ENCODE measurements at places on chromosomes 7 and 10. TPM values are rescaled to one million over a fixed set of nuclear protein-coding genes. Genes with fewer than 3 reads are reported as not detected.

GRCh38 chr10:46520941-46521340 is 35.5 kb downstream of the GPRIN2 start:
- H3K27ac ChIP-seq, result peak overlapping the region; percentile 55
- peaks cover 45% of the 10 kb centered on the region for H3K4me1 ChIP-seq
- DNase-seq, result peak; percentile 82
- H3K27me3 ChIP-seq, result no peaks in the 10 kb centered on the region
- no peak overlapping the region for H3K4me3 ChIP-seq

- no peak overlapping the region for H3K27ac ChIP-seq
- H3K27me3 ChIP-seq, result no peaks in the 10 kb centered on the region
- H3K4me1 ChIP-seq, result no peaks in the 10 kb centered on the region
- H3K36me3 ChIP-seq, result no peaks in the 10 kb centered on the region
- DNase-seq, result no peak
- no peak overlapping the region for H3K4me3 ChIP-seq
Observed at GRCh38 chr7:4616116-4616515, 66.0 kb upstream of the FOXK1 start.

DNA sequence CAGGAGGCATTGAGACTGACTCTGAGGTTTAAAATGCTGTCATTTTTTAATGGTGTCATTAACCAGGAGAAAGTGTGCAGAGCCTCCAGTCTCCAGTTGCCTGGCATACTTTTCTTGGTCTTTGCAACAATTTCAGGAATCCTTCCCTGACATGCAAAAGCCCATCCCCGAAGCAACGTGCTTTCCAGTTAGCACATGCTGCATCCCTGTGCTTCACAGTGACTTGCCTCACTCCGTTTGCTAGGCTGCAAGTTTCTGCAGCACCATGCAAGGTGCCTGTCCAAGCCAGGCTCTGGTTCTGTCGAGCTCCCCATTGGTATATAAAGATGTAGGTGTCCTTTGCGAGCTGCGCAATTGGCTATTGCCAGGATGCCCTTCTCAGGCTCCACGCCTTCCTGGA is 135.0 kb downstream of the GALNT17 start:
- no peak overlapping the region for H3K27ac ChIP-seq
- H3K36me3 ChIP-seq, result no peaks in the 10 kb centered on the region
- no peak overlapping the region for H3K4me3 ChIP-seq

The FGFBP3 gene
- total RNA-seq, result 0.53 TPM

The OAT gene
- 99.4 TPM for total RNA-seq

The ARHGEF35 gene
- total RNA-seq, result not detected

GRCh38 chr7:10577866-10578374 is 395.8 kb upstream of the PHF14 start:
- H3K27me3 ChIP-seq, result no peaks in the 10 kb centered on the region
- H3K27ac ChIP-seq, result no peak overlapping the region
- H3K36me3 ChIP-seq, result no peaks in the 10 kb centered on the region
- no peak for DNase-seq
- no peaks in the 10 kb centered on the region for H3K4me1 ChIP-seq
- H3K4me3 ChIP-seq, result no peak overlapping the region

GRCh38 chr10:7411671-7412128 is 866 bp upstream of the SFMBT2 start:
- peak overlapping the region; percentile 65 for H3K4me3 ChIP-seq
- no peak overlapping the region for H3K27ac ChIP-seq
- no peaks in the 10 kb centered on the region for H3K36me3 ChIP-seq
- DNase-seq, result no peak

DNA sequence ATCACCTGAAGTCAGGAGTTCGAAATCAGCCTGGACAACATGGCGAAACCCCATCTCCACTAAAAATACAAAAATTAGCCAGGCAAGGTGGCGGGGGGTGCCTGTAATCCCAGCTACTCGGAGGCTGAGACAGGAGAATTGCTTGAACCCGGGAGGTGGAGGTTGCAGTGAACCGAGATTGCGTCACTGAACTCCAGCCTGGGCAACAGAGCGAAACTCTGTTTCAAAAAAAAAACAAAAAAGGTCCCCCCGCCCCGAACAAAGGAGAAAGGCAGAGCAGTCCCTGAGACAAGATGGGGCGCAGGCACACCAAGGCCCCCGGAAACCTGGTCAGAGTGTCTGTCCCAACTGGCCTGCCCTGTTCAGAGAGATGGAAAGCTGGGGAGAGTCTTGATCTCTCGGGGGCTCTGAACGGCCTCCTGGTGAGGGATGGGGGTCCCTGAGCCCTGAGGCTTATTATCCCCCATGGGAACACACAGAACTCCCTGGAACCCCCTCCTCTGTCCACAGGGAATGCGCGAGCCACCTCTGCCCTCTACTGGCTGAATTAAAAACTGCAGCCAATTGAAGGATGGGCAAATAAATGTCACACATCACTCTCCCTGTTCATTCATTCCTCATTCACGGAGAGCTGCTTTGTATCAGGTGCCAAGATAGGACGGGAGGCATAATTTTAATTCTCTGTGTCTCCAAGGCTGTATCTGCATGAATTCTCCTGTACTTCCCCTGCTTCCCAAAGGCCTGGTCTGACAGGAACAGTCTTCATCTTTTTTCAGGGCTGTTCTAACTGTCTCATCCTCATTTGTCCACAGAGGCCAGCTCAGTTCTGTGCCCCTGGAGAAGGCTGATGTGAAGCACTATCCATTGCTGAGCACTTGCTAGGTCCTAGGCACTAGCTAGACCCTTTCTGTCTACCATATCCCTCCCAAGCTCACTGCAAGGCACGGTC is 28.9 kb downstream of the MAT1A start:
- peaks cover 6% of the 10 kb centered on the region for H3K4me1 ChIP-seq
- DNase-seq, result peak; percentile 83
- H3K36me3 ChIP-seq, result no peaks in the 10 kb centered on the region
- H3K27me3 ChIP-seq, result no peaks in the 10 kb centered on the region
- no peak overlapping the region for H3K27ac ChIP-seq

- H3K27ac ChIP-seq, result peak overlapping the region; percentile 22
- H3K36me3 ChIP-seq, result no peaks in the 10 kb centered on the region
- no peak overlapping the region for H3K4me3 ChIP-seq
- DNase-seq, result peak; percentile 78
Observed at GRCh38 chr7:128236924-128237586, 4.0 kb upstream of the LEP start.

All from SJCRH30 (cell line).